ENCODE measurements at places on chromosomes 4 and X.

- no peak for DNase-seq
Observed at GRCh38 chr4:102064747-102065442, 274.4 kb downstream of the BANK1 start.

- DNase-seq, result no peak
Observed at GRCh38 chr4:5114950-5115349, 63.7 kb downstream of the STK32B start.

DNA sequence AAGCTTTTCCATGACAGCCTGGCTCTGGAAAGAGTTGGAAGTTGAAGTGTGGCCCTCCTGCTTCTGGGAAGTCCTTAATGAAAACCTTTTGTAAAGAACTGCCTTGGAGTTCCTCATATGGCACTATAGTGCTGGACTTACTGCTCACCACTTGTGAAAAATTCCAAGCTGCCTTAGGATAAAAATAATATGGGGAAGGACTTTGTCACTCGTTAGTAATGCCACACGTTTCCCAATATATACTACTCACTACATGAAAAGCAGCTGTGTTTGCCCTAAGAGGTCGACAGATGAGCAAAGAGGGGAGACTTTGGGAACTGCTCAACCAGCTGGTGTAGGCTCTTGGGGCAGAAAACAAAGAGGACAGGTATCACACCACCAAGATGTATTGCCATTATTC is 11.7 kb downstream of the OPHN1 start:
- DNase-seq, result no peak

DNA sequence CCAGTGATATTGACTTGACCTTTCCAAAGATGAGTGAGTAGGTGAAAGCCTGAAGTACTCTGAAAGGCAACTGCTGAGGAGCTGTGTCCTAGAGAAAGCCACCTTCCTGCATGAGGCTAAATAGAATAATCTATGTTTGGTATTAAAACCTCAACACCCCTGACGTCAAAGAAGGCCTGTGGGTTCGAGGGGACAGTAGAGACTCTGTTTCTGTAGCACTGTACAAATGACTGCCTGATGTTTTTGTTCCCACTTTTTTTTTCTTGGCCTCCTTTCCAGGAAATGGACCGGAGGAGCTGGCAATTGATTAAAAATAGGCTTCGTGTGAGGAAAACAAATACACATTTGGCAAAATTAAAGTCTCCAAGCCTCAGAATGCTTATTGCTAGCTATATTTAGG is 29.5 kb downstream of the TMEM255A start:
- DNase-seq, result no peak

- no peak for DNase-seq
Observed at GRCh38 chrX:31153475-31154047, 81.7 kb upstream of the FTHL17 start.

DNA sequence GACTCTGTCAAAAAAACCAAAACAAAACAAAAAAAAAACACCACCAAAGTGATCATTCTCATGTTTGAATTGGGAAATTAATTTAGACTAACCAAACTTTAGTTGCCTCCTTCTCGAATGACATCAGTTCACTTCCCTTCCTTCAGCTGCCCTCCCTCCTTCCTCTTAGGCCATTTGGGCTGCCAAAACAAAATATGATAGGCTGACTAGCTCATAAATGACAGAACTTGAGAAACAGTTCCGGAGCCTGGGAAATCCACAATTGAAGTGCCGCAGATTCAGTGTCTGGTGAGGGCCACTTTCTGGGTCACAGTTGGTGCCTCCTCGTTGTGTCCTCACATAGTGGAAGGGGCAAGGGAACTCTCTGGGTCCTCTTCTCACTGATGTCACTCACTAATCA is 16.1 kb upstream of the WAS start:
- no peak for DNase-seq

DNA sequence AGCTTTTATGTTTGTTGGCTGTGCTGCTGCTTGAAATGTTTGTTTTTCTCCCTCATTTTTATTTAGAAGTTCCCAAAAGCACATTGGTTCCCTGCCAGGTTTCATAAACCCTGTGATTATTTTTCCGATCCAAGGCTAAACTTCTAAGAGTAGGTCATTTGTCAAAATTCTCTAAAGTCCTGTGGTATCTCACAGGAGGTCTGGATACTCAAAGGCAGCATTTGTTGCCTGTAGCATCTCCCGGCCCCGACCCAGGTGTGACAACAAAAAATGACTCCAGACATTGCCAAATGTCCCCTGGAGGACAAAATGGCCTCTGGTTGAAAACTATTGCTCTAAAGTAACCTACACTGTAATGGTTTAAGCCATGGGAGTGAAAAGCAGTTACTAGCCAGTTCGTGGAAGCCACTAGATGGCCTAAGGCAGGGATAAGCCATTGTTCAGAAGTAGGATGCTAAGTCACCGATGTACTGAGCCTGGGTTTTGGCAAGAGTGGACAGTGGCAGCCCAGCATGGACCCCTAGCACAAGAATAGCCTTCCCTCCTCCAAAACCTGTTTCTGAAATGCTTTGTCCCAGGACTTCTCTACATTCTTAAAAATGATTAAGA is 256.1 kb downstream of the THOC2 start:
- no peak for DNase-seq

GRCh38 chrX:16060252-16060651 is 63.1 kb upstream of the GRPR start:
- DNase-seq, result no peak

GRCh38 chr4:81811562-81812293 is 340.0 kb upstream of the RASGEF1B start:
- DNase-seq, result no peak

DNA sequence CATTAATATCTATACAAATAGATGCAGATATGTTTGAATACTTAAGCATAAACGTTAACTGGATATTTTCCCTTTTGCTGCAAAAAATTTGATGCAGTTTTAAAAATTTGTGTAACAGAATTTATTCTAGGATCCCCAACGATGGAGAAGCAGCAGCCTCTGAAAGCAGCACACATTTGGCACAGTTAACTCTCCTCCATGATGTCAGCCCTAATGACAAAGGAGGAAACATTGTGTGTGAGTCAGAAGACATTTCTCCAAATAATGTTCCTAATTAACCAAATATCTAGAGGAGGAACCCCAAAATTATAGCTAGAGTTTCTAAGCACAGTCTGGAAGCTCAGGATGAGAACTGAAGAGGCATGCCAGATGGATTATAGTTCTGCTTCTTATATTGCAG is 281.9 kb upstream of the MAD2L1 start:
- DNase-seq, result no peak

GRCh38 chr4:47717188-47717587 is 120.7 kb downstream of the CORIN start:
- no peak for DNase-seq

GRCh38 chr4:176288020-176288419 is 19.0 kb upstream of the ASB5 start:
- no peak for DNase-seq

- DNase-seq, result no peak
Observed at GRCh38 chrX:6681521-6682145, 146.7 kb upstream of the VCX3A start.

- no peak for DNase-seq
Observed at GRCh38 chrX:56782791-56783449, 53.9 kb downstream of the NBDY start.

DNA sequence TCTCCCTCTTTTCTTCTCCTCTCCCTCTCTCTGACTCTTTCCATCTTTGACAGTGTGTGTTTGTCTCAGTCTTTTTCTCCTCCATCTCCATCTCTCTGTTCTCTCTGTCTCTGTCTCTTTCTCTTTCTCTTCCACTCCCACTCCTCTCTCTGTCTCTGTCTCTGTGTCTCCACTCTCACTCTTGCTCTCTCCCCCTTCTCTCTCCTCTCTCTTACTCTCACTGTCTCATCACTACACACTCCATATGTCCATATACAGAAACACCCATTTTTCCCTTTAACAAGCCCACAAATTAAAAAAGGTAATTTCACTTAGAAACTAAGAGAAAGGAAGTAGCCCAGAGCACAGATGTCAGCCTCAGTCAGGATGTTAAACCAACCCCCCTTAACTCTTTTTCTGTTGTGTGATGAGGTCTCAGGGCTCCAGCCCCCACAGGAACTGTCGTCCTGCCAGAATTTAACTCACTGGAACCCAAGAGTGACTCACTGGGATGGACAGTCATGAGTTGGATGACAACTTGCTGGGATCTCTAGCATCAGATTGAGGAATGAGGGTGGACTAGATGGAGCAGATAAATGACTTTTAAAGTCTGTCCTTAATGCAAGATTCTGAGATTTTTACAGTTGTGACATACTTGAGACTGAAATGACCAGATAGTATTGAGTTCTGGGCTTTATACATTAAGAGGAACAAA is 27.5 kb downstream of the OTUD6A start:
- no peak for DNase-seq

DNA sequence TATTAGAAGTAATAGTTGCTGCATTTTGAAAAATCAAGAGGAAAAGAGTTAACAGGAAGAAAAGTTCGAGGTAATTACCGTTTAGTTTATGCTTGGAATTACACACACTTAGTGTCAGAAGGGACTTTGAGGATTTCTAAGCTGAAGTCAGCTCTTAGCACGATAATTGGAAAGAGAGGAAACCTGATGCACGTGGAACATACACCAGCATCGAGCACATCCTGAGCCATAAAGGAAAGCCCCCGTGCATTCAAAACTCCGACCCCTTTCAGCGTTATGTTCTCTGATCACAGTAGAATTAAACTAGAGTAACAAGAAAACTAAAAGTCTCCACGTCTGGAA is 400 bp upstream of the PAQR3 start:
- DNase-seq, result no peak

- no peak for DNase-seq
Observed at GRCh38 chrX:33188286-33188685, 23.1 kb downstream of the DMD start.

- DNase-seq, result no peak
Observed at GRCh38 chrX:12237131-12237530, 98.9 kb downstream of the FRMPD4 start.

GRCh38 chr4:77631276-77631675 is 25.7 kb downstream of the CXCL13 start:
- no peak for DNase-seq

DNA sequence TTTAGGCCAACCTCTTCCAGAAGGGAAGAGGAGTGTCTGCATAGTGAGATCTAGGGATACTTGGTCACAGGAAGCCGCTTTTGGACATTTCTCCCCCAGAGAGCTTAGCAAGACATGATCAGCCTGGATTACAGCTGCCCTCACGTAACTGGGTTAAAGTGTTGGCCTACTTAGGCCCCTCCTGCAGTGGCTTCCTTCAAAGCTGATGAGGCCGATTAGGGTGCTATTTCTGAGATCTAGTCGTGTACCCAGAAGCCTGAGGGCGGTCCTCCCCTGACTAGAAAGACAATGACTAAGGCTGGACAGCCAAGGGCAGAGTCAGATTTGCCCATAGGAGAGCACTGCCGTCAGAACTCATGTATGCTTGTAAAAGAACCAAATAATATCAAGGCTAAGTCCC is 135.0 kb downstream of the AMMECR1 start:
- DNase-seq, result no peak

- no peak for DNase-seq
Observed at GRCh38 chr4:150769248-150769647, 187.3 kb downstream of the MAB21L2 start.

DNA sequence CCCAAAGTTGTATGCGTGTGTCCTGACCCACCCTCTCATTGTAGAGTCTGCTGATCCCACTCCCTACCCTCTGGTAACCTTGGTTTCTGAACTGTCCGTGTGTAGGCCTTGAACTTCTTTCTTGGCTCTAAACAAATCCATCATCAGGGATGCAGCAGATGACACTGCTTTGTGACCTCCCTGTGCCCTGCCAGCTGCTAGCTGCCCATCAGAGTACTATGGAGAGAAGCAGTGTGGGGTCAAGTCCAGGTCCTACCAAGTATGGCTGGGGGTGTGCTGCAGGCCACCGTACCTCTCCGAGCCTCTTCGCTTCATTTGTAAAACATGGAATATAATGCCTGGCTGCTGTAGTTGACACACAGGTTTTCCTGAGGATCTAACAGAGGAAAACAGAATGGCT is 183.5 kb upstream of the RBPJ start:
- DNase-seq, result no peak

DNA sequence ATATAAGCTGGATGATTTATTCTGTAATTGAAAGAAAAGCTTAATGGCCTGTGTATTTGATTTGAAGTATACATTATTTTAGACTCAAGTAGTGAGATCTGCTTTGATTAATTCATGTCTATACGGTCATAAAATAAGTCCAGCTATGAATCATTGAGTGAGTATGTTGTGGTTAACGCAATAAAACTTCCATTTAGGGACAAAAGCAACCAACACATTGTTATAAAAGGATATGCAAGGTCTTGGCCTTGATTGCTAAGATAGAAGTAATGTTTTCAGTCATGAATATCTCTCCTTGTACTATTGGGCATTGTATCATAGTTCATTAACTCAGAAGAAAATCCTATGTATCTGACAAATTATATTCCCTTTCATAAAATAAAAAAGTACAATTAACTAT is 162.1 kb downstream of the EPHA5 start:
- DNase-seq, result no peak

DNA sequence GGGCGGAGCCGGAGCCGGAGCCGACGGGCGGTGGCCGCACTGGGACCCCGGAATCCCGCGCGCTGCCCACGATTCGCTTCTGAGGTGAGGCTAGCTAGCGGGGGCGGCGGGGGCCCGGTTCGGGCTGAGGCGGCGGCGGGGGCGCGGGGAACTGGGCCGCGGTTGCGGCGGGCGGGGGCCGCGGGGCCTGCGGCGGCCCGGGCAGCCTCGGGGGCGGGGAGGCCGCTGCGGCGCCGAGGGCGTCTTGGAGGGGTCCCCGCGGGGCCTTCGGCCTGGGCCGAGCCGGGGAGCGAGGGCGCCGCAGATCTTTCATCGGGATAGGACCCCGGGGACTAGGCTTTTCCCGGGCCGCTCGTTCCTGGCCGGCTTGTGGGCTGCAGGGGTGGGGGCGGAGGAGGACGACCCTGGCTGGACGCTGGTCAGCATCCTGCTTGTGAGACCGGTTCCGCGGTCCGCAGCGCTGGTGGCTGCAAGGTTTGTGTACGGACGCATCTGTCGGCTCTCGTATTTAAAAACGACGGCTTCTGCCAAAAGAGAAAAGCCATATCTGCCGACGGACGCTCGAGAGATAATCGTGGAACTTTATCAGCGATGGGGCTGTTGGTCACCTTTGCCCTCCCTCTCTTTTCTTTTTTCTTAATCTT is 419 bp downstream of the ADD1 start:
- DNase-seq, result peak; percentile 26

DNA sequence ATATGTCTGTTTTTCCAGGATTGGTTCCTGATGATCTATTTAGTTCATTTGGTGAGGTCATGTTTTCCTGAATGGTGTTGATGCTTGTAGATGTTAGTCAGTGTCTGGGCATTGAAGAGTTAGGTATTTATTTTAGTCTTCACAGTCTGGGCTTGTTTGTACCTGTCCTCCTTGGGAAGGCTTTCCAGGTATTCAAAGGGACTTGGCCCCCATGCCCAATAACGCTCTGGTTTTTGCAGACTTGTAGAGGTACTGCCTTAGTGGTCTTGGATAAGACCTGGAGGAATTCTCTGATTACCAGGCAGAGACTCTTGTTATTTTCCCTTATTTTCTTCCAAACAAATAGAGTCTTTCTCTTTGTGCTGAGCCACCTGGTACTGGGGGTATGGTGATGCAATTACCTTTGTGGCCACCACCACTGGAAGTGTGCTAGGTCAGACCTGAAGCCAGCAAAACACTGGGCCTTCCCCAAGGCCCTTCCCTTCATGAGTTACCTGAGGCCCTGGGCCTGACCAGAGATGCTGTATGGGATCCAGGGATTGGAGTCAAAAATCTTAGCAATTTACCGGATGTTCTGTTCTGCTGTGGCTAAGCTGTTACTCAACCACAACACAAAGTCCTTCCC is 63.3 kb upstream of the RXFP1 start:
- no peak for DNase-seq

- DNase-seq, result no peak
Observed at GRCh38 chrX:22360129-22360528, 87.4 kb downstream of the CBLL2 start.
